Muscle of leg (tissue), 16 donors: ENCODE measurements at places on chromosomes 12 and 14. TPM values are rescaled to one million over a fixed set of nuclear protein-coding genes. Genes with fewer than 3 reads are reported as not detected.

DRAM1 gene
- total RNA-seq = 1.7 TPM

RITA1 gene
- 12.7 TPM for total RNA-seq

TAS2R8 gene
- total RNA-seq = 0.04 TPM

- DNase-seq = no peak
Measured at GRCh38 chr12:68750506-68750905, 4.5 kb downstream of the SLC35E3 start.

- DNase-seq = no peak
Measured at GRCh38 chr12:10453156-10453555, at the start of gene KLRC1. KLRC1 (minus strand) TSS chr12:10453377; CDS start chr12:10451156, 2,221 bp downstream.
